ENCODE measurements at places on chromosomes 5 and 9.

- DNase-seq = no peak
Measured at GRCh38 chr9:98406469-98406868, 151.0 kb upstream of the TBC1D2 start.

DNA sequence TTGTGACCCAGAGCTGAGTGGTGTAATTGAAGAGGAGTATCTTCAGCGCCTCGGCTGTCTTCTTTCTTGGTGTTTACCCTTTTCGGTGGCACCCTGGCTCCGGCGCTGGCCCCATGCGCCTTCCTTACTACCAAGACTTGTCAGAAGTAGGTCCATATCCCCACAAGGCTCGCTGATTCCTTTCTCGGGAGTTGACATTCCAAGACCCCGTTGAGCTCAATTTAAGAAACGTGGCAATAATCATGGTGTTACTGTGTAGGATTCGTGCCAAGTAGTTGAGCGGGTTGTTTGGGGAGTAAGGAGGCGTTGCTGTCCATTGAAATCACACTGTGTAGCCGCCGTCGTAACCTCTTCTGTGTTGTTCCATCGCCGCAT, 795 bp downstream of the NDUFAF2 start:
- peak; percentile 18 for DNase-seq

DNA sequence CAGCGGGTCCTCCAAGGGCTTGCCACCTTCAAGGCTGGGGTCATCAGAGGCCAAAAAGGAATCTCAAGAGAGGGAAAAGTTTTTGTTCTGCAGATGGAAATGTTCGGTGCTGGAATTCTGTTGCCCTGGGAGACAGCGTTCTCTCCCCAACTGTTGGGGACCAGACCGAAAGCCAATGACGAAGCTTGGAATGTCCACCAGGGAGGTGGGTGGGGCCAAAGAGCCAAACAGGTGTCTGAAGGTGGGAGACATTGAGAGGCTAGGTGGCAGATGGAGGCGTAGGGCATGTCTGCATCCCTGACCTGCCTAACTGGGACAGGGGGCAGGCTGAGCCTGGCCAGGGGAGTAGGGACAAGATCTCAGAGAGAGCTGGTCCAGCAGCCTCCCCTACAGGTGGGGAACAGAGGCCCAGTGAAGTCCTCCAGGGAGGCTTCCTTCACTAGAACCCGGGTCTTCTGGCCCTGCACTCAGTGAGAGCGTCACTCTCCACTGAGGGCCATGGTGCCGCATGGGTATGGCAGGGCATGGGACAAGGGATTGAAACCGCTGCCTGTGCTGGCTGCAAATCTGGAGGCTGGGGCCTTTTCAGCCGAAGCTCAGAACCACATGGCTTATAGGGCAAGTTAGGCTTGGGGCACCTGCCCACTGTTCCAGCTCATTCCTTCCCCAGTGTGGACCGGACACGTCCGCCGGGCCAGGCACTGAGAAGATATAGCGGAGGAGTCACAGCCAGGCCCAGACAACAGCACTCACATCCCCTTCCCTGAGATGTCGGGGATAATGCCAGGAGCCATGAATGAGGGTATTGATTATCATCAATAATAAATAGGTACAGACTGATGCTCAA, 5.0 kb upstream of the FAM78A start:
- no peak for DNase-seq

GRCh38 chr9:132241483-132241839, 79.6 kb downstream of the NTNG2 start:
- DNase-seq = no peak

- no peak for DNase-seq
Measured at GRCh38 chr9:127741831-127742434, 6.8 kb upstream of the TOR2A start.

- DNase-seq = no peak
Measured at GRCh38 chr9:3960661-3961144, 339.2 kb downstream of the GLIS3 start.

DNA sequence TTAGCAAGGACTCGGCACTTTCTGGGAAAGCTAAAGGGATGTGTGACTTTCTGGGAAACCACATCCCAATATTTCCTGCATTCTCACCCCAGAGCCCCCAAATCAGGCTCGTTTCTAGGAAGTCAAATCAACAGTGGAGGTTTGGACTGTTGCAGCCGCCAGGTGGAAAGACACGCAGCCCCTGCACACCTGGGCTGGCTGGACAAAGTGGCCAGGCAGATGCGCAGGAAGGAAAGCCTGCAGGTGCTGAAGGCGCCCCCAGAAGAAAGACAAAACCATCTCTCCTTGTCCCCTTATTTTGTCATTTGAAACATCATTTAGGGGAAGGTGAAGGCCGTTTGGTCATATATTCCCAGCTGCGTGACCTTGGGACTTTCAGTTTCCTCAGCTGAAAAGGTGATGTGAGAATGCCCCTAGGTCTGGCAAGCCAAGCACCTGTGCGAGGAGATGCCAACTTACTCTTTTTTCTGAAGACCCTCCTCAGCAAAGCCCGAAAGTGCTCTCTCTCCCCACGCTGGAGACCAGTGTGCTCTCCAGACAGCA, 97.9 kb upstream of the CPEB4 start:
- DNase-seq = no peak

DNA sequence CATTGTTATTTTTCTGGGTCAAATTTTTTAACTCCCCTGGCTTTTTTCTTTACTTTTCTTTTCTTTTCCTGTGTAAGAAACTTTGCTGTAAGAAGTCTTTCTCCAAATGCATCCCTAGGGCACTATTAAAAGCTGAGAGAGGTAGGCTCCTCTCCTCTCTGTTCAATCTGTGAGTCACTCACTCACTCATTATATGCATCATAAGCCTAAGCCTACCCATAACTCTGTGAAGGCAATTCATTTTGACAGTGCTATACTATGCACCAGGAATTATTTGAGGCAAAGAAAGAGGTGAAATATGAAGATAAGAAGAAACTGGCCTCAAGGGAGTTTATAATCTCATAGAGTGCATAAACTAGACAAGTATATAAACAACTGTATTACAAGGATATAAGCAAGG, 67.9 kb upstream of the PRR16 start:
- DNase-seq = no peak

DNA sequence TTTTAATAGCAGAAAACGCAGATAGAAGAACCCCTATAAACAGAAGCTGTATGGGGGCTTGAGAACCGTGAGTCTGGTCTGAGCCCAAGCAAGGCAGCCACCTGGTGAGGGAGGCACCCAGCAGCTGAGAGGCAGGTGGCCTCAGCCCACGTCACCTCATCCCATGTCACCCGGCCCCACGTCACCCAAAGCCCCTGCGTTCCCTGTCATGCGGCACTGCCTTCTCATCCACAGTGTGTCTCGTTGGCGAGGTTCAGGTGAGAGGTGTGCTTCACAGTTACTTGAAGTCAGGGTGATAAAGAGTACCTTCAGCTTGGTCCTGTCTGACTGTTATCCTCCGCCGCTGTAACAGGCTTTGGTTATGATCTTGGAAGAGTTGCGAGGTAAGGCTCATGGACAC, 80.6 kb upstream of the IRX4 start:
- DNase-seq = no peak

DNA sequence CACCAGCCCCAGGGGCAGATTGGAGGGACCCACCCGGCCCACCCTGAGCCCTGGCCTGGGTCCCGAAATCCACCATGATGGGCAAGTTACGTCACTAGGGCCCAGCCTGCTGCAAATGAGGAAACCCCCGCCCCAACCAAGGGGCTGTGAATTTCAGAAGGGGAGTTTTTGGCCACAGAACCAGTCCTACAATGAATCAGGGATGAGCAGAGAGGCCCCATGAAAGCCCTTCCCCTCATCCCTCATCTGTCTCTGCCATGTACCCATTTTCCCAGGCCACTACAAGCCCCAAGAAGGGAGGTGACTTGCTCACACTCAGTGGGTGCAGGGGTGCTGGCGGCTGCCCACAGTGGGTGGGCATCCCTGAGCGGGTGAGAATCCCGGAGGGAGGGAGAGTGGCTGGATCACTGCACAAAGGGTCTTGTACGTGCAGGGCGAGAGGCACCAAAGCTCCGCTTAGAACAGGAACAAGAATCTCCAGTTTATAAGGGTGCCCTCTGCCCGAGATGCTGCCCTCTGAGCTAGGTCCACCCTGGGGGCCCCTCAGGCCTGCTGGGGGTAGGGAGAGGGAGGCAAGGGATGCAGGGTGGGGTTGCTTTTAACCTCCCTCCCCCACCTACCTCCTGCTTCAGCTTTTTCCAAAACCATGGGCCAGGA, 10.4 kb upstream of the TCF7 start:
- no peak for DNase-seq

- DNase-seq = no peak
Measured at GRCh38 chr5:167582283-167582682, 709.2 kb upstream of the WWC1 start.

- DNase-seq = no peak
Measured at GRCh38 chr5:133253070-133253469, 201.3 kb downstream of the HSPA4 start.

DNA sequence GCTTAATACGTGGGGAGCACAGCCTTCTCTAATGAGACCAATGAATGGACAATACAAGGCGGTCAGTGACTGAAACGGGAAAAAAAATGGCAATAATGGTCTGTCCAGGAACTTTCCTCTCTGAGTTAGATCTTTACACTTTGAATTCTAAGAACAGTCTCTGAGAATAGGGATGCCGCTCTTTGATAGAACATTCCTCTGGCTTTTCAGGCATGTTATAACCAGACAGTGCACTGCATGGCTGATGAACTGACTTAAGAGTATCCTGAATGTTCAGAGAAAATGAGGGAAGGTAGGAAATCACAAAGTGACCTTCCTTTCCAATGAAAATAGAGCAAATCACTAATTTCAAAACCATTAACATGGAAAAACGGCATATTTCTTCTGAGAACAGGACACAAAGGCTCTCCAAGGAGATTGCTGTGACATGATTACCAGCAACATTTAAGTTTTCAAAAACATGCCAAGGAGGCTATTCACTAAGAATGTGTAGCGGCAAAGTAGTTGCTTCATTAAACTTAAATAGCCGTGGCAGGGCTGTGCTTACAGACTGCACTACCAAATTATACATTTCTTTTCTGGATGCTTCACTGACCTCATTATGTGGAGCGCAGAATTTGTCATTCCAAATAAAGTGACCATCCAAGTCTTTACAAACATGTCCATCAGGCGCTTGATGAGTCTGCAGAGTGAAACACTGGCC, 105.9 kb downstream of the MARCHF3 start:
- no peak for DNase-seq

GRCh38 chr9:114837923-114838322, 32.1 kb upstream of the TNFSF15 start:
- DNase-seq = no peak

DNA sequence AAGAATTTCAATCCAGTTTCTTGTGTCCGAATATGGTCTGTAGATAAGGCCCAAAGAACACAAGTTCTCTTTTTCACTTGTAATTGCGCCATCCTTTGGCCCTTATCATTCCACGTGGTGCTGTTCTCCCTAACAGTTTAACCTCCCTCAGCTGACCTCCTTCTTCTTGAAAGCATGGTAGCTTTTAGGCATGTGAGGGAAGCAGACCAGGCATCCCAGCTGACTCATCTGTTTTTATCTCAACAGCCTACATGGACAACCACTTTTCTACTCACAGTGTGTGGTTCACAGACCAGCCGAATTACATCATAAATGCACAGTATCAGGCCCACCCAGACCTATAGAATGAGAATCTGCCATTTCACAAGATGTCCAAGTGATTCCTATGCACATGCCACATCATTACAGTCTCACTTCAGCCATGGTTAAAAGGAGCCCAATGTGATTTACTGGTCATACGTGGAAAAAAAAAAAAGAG, 26.9 kb upstream of the PLIN2 start:
- no peak for DNase-seq

GRCh38 chr9:19641046-19641445, 147.8 kb downstream of the SLC24A2 start:
- DNase-seq = no peak

DNA sequence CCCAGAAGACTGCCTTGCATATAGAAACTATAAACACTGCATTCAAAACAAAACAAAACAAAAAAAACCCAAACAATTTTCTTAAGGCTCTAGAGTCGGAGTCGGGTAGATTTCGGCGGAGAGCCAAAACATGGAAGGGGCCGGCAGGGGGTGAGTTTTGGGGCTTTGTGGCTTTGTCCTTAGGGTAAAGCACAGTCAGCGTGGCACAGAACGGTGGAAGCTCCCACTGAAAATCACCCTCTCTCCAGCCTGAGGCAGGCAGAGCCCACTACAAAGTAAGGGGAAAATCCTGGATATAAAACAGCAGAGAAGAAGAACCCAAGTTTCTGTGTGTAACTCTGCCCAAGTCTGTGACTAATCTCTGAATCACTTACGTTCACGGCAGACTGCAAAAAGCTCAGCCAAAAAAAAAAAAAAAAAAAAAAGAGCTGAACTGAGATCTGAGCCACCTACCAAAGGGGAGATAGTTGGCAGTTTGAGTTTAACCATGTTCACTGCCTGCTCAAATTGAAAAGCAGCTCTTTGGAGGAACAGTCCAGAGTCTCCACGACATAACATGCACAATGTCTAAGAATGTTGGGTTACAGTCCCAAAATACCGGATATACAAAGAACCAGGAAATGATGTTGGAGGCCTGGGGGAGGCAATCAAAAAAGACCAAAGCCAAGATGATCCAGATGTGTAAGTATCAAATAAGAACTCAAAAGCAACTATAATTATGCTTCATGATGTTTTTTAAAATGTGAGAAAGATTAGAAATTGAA, 26.6 kb upstream of the OR2K2 start:
- DNase-seq = no peak

DNA sequence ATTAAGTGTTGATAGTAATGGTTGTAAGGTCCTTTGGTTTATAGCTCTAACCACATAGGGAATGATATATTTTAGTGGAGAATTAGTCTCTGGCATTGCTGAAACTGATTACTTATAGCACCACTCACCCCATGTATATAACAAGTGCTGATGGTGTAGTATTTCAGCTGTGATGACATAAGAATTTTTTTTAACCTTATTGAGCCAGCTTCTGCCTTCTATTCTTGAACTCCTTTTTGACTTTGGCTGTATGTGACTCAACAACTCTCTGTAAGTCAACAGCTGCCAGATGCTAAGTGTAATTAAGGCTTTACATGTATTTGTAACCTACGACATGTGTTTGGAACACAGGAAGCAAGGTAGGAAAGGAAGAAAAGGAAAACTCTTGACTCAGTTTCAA, 929.6 kb upstream of the WWC1 start:
- DNase-seq = no peak

- peak; percentile 27 for DNase-seq
Measured at GRCh38 chr5:172830876-172831662, 3.0 kb upstream of the ERGIC1 start.

- no peak for DNase-seq
Measured at GRCh38 chr5:37086466-37087173, 162.6 kb downstream of the CPLANE1 start.

- DNase-seq = no peak
Measured at GRCh38 chr5:73716284-73716808, 90.3 kb downstream of the ARHGEF28 start.

- no peak for DNase-seq
Measured at GRCh38 chr5:169411786-169412430, 111.0 kb upstream of the SLIT3 start.
